ENCODE measurements at places on chromosomes 5 and 9.

GRCh38 chr5:78731884-78732283 lies 83.3 kb upstream of the LHFPL2 start:
- no peak for DNase-seq

DNA sequence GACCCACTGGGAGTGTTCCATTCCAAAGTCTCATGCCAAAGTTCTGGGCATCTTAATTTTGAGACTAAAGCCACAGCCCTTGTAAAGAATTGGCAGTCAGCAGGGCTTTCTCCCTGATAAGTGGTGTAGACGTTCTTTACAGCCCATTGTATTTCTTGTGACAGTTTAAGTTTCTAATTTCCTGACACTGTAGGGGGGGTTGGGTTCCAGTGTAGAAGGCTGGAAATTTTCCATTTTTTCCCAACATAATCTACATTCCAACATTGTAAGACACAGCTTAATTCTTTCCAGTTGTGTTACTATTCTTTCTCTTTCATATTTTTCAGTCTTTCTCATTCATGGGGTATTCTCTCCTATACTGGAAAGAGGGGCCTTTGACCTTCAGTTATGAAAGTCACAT lies 121.1 kb downstream of the FBXL7 start:
- no peak for DNase-seq

GRCh38 chr9:3658964-3659363 lies 133.2 kb upstream of the RFX3 start:
- no peak for DNase-seq

GRCh38 chr9:133975511-133975910 lies 16.6 kb downstream of the VAV2 start:
- no peak for DNase-seq

GRCh38 chr5:122498163-122498562 lies 186.1 kb downstream of the SNCAIP start:
- DNase-seq: no peak

DNA sequence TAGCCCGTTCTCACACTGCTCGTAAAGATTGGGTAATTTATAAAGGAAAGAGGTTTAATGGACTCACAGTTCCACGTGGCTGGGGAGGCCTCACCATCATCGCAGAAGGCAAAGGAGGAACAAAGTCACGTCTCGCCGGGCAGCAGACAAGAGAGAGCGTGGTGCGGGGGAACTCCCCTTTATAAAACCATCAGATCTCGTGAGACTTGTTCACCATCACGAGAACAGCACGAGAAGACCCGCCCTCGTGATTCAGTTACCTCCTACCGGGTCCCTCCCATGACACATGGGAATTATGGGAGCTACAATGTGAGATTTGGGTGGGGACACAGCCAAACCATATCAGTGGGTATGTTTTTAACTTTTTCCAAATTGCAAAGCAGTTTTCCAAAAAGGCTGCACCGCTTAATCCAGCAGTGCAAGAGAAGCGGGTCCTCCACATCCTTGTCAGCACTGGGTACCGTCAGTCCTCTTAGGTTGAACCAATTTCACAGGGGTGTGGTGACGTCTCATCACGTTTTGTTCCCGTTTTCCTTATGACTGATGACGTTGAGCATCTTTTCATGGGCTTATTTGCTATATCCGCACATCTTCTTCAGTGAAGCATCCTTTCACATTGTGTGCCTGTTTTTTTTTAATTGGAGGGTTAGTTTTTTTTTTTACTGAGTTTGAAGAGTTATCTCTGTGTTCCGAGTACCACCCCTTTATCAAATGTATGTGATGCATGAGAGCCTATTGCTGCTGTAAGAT lies 8.0 kb upstream of the FCN2 start:
- DNase-seq: no peak

DNA sequence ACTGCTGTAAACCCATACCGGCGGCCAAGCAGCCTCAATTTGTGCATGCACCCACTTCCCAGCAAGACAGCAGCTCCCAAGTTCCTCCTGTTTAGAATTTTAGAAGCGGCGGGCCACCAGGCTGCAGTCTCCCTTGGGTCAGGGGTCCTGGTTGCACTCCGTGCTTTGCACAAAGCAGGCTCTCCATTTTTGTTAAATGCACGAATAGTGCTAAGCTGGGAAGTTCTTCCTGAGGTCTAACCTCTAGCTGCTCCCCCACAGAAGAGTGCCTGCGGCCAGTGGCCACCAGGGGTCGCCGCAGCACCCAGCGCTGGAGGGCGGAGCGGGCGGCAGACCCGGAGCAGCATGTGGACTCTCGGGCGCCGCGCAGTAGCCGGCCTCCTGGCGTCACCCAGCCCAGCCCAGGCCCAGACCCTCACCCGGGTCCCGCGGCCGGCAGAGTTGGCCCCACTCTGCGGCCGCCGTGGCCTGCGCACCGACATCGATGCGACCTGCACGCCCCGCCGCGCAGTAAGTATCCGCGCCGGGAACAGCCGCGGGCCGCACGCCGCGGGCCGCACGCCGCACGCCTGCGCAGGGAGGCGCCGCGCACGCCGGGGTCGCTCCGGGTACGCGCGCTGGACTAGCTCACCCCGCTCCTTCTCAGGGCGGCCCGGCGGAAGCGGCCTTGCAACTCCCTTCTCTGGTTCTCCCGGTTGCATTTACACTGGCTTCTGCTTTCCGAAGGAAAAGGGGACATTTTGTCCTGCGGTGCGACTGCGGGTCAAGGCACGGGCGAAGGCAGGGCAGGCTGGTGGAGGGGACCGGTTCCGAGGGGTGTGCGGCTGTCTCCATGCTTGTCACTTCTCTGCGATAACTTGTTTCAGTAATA lies at the start of gene FXN:
FXN (plus strand) TSS at position 315 of the 871 bp plus-strand sequence; CDS start at position 346, 31 bp downstream.
- peak; percentile 84 for DNase-seq

GRCh38 chr9:90735952-90736351 lies 65.7 kb upstream of the SYK start:
- no peak for DNase-seq

- no peak for DNase-seq
Observed at GRCh38 chr5:173123416-173123815, 20.9 kb upstream of the BNIP1 start.

DNA sequence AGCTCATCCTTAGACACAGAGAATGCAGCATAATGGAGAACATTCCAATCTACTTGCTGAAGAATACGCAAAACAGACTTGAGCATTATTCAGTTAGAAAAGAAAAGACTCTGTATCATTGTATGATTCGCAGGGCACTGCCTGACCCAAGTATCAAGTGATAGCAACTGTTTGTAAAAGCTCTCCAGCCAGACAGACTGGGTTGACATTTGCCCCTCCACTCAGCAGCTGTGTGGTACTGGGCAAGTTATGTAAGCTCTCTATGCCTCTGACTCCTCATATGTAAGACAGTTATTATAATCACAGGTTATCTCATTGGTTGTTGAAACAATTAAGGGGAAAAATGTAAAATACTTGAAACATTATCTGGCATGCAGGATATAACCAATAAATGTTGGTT lies 505.0 kb downstream of the ELAVL2 start:
- DNase-seq: no peak

GRCh38 chr5:41559184-41559583 lies 48.8 kb upstream of the PLCXD3 start:
- no peak for DNase-seq

GRCh38 chr9:121987314-121987713 lies 105.8 kb downstream of the TTLL11 start:
- DNase-seq: no peak

GRCh38 chr5:178234121-178234749 lies 1.6 kb upstream of the PHYKPL start:
- no peak for DNase-seq

DNA sequence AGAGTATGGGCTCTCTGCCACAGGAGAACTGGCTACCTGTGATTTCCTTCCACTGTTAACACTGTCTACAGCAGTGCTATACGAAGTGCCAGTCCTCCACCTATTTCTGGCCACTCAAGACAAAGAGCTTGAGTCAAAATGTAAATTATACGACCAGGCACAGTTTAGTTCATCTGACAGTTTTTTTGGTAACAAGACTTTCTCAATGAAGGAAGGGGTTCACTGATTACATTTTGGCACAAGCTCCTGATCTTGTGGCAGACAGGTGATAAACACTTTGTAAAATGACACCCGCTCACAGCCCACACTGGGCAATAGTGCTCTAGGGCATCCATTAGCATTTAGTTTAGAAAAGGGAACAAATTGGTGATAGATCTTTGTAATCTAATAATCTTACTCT lies 8.6 kb downstream of the RBM22 start:
- DNase-seq: no peak

DNA sequence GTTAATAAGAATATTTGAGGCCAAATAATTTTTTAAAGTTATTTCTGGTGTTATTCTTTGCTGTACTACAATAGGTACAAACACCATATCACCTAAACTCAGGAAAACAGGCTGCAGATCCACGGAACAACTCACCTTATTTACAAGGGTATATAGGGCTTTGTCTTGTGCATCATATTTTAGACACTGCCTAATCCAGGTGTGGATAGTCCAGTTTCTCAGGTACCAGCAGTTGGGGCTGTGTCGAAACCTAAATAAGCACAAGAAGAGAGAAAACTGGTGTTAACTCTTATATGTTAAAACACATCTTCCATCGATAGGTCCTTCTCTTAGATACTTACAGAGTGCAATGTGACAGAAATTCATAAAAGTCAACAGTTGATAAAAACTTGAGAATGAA lies 82.2 kb downstream of the MRPS27 start:
- no peak for DNase-seq

DNA sequence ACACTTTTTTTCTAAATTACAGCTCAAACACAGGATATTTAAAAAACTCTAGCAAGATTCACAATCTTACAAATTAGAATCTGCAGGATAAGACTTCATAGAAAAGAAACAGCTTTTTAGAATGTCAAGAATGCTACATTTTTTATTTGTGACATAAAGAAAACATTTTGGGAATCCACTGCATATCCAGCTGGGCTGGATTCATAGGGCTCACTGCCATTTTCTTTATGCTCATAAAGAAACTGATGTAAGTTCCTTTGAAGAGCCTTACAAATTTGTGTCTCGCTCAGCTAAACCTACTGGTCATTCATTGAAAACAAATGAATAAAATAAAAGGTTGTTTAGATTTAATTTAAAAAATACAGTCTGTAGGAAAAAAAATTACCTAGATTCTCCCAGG lies 332.3 kb downstream of the TRPM3 start:
- DNase-seq: no peak

DNA sequence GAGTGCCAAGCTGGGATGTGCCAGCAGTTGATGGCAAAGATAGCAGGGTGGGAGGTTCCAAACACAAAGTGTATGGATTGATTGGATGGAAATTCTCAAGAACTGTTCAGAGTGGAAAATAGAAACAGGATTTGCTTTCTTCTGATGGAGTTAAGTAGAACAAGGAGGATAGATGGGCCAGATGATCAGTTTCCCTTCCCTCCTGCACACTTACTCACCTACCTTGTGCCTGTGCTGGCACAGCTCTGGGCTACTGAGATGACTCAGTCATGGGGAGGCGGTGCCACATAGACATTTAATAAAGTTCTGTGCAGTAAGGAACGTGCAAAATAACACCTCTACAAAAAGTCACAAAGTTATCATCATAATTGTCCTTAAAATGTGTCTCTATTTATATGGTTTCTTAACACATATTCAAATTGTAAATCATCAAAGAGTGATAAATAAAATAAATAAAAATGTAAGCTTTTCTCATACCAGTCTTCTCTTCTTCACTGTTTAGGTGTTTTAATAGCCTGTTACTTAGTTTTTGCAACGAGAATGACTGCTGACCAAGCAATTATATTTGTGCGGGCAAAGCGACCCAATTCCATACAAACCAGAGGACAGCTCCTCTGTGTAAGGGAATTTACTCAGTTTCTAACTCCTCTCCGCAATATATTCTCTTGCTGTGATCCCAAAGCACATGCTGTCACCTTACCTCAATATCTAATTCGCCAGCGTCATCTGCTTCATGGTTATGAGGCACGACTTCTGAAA lies 12.7 kb downstream of the PTPDC1 start:
- no peak for DNase-seq

DNA sequence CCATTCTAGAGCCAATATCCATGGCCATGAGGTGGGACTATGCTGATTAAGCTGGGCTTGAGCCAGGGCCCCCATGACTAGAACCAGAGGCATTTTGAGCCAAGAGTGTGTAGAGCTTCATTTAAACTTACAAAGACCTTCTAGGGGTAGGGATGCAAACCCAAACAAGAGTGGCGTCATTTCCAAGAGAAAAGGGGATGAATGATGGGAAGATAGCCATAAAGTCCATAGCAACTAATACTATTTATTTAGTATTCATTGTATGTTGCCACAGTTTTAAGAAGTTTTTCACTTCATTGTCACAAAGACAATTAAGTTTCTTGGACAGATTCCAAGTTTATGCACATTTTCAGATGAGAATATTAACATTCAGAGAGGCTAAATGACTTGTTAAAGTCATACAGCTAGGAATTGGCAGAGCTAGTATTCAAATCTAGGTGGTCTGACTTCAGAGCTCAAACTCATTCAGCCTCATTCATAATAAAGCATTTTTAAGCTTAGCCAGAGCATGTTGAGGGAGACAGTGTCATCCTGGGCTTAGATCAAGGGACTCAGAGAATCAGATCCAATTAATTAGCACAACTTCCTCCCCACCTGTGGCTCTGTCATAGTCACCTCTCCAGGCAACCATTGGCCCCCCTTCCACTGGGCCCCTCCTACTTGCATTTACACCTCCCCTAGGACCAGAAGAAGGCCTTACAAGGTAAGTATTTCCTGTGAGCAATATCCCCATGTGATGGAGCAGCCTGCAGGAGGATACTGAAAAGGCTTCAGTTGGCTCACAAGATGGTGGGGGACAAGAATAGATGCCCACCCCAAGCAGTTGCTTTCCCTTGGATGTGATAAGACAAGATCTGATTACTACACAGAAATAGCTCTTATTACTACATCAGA lies 95.0 kb upstream of the PCSK1 start:
- no peak for DNase-seq

- DNase-seq: no peak
Observed at GRCh38 chr9:97510797-97511654, 9.6 kb downstream of the TMOD1 start.

DNA sequence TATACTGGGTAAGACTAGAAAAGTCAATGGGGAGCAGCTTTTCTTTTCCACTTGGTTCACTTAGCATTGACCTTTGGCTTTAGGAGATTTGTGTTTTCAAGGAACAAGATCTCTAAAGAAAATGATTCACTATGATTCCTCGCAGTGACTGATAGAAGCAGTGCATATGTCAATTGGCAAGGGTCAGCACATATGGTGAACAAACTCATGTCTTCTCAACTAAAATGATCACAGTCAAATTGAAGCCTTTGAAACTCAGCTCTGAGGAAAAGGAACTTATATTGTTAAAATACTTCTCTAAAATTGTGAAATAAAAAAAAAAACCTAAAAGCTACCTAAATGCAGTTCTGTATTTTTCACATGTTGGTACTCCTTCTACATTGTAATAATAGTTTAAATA lies 43.2 kb upstream of the IL7R start:
- no peak for DNase-seq
